CD8-positive, alpha-beta memory T cell (primary cell): ENCODE measurements at places on chromosomes 2 and 18. TPM values are rescaled to one million over a fixed set of nuclear protein-coding genes. Genes with fewer than 3 reads are reported as not detected.

DNA sequence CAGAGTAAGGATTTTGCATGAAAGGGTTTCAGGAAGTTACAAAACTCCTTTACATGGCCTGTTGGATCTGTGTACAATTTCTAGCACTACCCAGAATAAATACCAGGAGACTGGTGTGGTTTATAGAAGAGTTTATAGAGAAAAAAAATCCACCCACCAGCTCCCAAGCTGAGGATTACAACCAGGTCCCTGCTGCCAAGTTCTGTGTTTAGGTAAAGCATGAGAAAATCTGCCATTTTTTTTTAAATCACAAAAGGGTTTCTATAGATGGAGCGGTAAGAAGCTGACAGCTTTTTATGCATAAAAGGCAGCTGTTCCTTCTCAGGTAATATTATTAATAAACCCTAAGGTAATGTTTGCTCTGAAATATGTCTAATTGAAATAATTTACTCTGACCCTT is 545.4 kb upstream of the ZEB2 start:
- H3K4me3 ChIP-seq, result no peak overlapping the region
- no peaks in the 10 kb centered on the region for H3K36me3 ChIP-seq
- H3K4me1 ChIP-seq, result no peaks in the 10 kb centered on the region
- H3K27ac ChIP-seq, result no peak overlapping the region
- no peaks in the 10 kb centered on the region for H3K27me3 ChIP-seq
- no peak for DNase-seq

The RIT2 gene
- total RNA-seq, result not detected

The NPAS2 gene
- total RNA-seq, result 0.75 TPM

The PAPOLG gene
- 16.8 TPM for total RNA-seq

DNA sequence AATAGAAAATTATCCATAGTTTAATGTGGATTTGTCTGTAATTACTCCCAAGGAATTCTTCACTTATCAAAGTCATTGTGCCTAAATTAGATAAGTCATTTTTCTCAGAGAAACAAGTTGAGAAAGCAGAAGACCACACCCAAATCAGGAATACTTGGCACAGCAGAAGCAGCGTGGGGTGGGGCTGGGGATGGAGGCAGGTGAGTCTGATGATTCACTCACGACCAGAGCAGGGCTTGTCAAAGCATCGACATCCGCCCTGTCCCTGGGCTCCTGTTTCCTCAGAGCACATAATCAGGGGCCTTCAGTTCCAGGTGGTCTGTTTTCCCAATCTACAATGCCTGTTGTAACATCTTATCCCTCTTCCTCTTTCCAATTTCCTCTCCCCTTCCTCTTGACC is 31.5 kb upstream of the COLEC12 start:
- no peak overlapping the region for H3K4me3 ChIP-seq
- no peaks in the 10 kb centered on the region for H3K27me3 ChIP-seq
- no peaks in the 10 kb centered on the region for H3K4me1 ChIP-seq
- H3K27ac ChIP-seq, result no peak overlapping the region
- no peaks in the 10 kb centered on the region for H3K36me3 ChIP-seq
- no peak for DNase-seq

The GALR1 gene
- total RNA-seq, result not detected

The CNGA3 gene
- not detected for total RNA-seq

The INPP5D gene
- total RNA-seq, result 49.3 TPM

DNA sequence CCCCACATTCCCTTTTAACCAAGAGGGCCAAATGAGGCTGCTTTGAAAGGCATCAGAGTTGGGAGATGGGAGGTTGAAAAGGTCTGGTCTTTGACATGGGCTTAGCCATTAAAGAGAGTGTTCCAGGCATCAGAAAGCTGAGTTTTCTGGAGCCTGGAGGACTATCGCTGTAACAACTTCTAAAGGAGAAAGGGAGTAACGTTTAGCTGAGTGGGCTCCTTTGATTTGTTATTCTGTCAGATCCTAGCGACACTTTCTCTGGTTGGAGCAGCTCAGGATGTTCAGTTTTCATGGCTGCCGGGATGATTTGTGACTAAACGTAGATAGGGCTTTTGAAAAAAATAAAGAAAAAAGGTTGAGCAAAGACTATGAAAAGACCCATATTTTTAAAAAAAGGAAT is 346.6 kb downstream of the THSD7B start:
- H3K4me3 ChIP-seq, result no peak overlapping the region
- DNase-seq, result no peak
- H3K36me3 ChIP-seq, result no peaks in the 10 kb centered on the region
- no peaks in the 10 kb centered on the region for H3K4me1 ChIP-seq

DNA sequence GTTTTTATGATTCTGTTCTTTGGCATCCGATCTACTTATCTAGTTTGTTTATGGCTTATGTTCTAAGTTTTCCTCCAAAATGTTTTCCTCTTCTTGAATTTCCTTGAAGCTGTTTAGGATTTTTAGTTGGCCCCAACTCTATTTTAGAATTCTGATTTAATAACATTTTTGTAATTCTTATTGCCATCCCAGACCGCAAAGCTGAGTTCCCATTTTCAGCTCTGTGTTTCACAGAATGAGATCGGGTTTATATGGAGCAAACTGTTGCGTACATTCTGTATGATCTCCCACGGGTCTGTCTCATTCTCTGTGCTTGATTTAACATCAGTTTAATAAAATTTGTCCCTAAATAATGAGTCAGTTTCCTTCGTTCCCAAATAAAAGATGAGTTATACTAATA is 59.3 kb downstream of the DPP4 start:
- H3K4me1 ChIP-seq, result peaks cover 59% of the 10 kb centered on the region
- no peak overlapping the region for H3K27ac ChIP-seq
- peaks cover 8% of the 10 kb centered on the region for H3K36me3 ChIP-seq
- no peak overlapping the region for H3K4me3 ChIP-seq

The HOXD12 gene
- not detected for total RNA-seq

The GPD2 gene
- total RNA-seq, result 38.9 TPM

GRCh38 chr2:32358111-32358482 is 1.3 kb downstream of the BIRC6 start:
- H3K36me3 ChIP-seq, result no peaks in the 10 kb centered on the region
- H3K27ac ChIP-seq, result peak overlapping the region; percentile 46
- H3K4me1 ChIP-seq, result peaks cover 36% of the 10 kb centered on the region
- no peaks in the 10 kb centered on the region for H3K27me3 ChIP-seq
- DNase-seq, result peak; percentile 2

DNA sequence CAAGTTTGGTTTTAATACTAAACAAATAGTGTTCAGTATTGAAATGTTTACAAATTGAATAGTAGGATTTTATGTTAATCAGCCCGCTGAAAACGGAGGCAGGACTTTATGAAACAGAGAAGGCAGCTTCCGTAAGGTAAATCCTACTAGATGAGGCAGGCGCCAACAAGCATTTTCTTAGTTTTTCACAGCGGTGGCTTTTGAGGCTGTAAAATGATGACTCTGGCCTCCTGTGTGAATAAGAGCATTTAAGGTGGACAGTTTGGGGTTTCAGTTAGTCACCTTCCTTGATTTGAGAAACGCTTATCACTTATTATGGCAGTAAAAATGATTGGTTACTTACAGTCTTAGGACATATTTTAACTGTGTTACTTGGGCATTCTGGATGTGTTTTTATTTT is 212.9 kb downstream of the PTGR3 start:
- DNase-seq, result peak; percentile 19
- H3K27ac ChIP-seq, result no peak overlapping the region
- no peaks in the 10 kb centered on the region for H3K36me3 ChIP-seq
- no peaks in the 10 kb centered on the region for H3K27me3 ChIP-seq
- H3K4me3 ChIP-seq, result no peak overlapping the region

DNA sequence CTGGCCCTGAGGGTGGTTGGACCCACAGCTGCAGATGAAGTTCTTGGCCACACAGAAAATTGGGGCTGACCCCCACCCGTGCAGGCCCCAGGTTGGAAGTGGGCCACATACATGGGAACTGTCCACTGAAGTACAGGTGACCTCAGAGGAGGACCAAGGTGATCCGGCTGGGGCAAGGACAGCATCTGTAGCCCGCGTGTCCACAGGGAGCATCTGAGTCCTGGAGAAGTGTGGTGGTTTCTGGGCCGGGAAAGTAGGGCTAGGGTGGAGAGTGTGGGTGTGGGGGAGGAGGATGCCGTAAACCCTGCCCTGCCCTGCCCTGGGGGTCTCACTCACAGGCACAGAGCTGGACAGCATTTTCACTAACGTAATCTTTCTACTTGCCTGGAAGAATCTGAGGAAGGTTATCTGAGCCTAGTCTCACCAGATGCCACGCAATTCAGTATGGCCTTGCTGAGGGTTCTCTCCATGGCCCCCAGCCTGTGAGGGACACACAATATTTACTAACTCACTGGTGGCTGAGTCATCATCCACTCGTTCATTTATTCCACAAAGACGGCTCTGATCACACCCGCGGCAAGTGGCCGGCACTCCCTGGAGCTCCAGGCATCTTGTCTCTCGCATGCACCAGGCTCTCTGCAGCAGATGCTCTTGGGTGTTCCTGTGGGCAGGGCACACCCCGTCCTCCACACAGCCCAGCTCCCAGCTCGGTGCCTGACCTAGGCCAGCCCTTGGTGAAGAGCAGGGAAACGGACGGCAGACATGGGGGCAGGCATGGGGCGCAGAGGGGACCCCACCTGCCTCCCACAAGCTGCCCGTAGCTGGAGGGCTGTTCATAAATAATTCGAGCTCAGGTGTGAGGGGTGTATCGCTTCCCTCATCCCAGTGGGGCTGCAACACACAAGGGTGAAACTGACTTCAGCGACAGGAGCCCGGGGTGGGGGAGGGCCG is 51.2 kb downstream of the INHBB start:
- no peak overlapping the region for H3K27ac ChIP-seq
- peak; percentile 32 for DNase-seq
- no peaks in the 10 kb centered on the region for H3K27me3 ChIP-seq

DNA sequence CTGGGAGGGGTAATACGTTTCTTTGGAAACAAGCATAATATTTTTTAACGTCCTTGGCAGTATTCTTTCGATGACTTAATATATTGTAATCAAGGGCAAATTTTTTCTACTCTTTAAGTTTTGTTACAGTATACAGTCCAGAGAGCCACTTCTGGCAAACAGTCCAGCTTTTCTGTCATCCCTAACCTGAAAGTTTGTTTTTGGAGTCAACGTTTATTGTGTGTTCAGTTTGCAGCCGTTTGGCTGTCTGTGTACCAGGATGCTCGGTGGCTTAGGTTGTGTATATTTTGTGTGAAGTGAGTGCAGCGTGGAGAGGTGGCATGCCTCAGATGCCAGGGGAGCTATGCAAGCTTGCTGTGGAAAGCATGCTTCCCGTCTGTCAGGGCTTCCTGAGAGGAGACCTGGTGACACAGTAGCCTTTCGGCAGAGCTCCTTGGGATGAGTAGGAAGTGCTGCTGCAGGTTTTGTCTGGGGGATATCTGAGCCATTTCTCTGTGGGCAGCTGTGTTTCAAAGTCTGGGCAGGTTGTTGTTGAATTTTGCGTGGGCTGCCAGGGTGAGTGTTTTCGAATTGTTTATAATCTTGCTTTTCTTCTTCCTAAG is 14.7 kb downstream of the MAP3K20 start:
- DNase-seq, result no peak
- H3K27ac ChIP-seq, result peak overlapping the region; percentile 77
- H3K4me1 ChIP-seq, result no peaks in the 10 kb centered on the region
- H3K4me3 ChIP-seq, result no peak overlapping the region
- no peaks in the 10 kb centered on the region for H3K36me3 ChIP-seq
